Stimulated activated CD8-positive, alpha-beta memory T cell treated with anti-CD3 and anti-CD28 coated beads, Interleukin-2, amount 100 ng/mL, for 48 hours (primary cell): ENCODE measurements at places on chromosomes 12 and 14.

- DNase-seq, result no peak
These were observed 4.5 kb downstream of the RAB5B start for GRCh38 chr12:55978393-55978792.

GRCh38 chr14:76371066-76371465, 4.9 kb upstream of the ESRRB start:
- DNase-seq, result no peak

DNA sequence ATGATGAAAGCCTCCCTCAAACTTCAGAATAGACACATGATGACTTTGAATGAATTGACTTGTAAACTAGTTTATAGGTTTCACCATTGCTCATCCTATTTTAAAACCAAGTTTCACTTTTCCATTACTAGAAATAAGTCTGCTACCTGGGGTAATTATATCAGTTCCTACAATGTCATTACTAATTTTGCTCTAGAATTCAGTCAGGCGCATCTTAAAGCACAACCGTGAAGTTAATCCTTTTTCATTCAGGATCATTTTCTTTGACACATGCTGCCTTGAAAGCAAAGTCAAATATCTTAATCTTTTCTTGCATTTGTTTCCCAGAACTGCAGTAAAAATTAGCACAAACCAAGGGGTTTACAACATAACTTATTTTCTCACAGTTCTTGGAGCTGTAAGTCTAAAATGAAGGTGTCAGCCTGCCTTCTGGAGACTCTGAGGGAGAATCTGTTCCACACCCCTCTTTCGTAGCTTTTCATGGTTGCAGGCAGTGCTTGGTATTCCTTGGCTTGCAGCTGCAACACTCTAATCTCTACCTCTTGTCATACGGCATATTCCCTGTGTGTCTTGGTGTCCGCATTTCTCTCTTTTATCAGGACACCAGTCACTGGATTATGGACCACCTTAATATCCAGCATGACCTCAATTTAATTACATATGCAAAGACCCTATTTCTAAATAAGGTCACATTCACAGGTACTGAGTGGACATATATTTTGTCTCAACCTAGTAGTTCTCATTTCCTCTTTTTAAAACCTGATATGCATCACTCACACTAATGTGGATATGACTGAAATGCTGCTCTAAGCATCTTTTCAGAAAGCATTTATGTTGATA, 114.3 kb upstream of the PDZRN4 start:
- no peak for DNase-seq

GRCh38 chr12:78392918-78393317, 471.7 kb upstream of the SYT1 start:
- no peak for DNase-seq

- no peak for DNase-seq
These were observed 1082.5 kb downstream of the BCL11B start for GRCh38 chr14:98189511-98189910.

GRCh38 chr12:25152055-25152454, 42.9 kb downstream of the DNAI7 start:
- no peak for DNase-seq

DNA sequence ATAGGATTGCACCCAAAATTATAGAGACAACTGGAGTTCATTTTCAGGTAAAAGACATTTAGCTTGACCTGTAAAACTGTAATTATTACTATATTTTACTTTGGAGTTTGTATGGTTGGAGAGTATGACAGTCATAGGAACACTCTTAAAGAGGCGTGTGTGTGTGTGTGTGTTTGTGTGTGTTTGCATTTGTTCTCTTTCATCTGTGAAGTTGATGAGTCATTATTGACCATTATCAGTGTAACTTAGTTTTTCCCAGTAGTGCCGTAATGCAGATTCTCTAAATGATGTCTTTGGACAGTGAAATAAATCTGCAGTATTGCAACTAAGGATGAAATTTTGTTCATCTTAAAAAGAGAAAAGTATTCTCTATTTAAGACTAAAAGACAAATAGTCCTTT, 13.0 kb downstream of the WASHC4 start:
- no peak for DNase-seq
